ENCODE measurements at places on chromosomes 13 and 19. TPM values are rescaled to one million over a fixed set of nuclear protein-coding genes. Genes with fewer than 3 reads are reported as not detected.
A peak's percentile ranks its signal among the peaks of the same experiment; 100 is the strongest.

The PDX1 gene
- total RNA-seq = 0.54 TPM

The RBM42 gene
- total RNA-seq = 73.5 TPM

The SIGLEC12 gene
- 0.15 TPM for total RNA-seq

The FXYD1 gene
- 8.8 TPM for total RNA-seq

DNA sequence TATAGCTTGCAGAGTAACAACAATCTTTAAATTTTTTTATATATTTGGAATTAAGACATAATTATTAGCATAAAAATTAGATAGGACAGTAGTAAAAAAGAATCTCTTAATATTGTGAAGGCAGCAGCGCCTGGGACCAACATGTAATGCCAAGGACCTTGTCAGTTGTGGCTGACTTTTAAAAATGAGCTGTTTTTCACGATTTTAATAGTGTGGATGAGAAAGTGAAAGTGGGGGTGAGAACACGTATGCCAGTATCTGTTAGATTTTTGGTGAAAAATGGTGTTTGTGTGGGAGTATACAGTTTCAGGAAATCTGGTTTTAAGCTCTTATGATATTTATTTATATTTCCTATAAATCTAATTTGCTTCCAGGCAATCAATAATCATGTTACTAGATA, 125.2 kb downstream of the LMO7 start:
- no peak for DNase-seq

DNA sequence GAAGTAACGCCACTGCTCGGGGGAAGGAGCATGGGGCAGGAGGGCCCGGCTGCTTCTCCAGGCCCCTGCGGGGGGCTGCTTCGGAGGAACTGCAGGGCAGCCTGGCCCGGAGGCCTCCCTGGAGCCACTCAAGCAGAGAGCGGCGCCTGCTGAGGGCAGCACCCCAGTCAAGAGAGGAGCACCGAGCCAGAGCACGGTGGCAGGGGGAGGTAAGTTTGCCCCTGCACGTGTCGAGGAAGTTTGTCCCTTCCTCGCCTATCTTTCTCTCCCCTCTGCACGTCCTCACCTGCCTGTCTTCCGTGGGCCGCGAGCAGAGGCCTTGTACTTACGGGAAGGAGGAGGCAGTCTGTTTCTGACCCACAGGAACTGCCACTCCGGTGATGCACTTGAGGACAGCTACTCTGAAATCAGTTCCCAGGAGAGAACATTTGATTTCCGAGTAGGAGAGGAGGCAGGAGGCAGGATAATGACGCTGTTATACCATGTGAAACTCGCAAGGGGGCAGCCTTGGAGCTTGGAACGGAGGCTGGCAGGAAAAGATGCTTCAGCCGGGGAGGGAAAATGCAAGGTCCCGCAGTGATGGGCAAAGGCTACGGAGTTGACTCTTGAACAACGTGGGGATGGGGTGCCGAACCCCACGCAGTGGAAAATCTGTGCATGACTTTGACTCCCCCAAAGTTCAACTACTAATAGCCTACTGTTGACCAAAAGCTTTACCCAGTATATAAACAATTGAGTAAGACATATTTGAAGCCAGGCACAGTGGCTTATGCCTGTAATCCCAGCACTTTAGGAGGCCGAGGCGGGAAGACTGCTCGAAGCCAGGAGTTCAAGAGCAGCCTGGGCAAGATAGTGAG, 5.0 kb downstream of the FFAR1 start:
- DNase-seq = peak; percentile 74

- DNase-seq = no peak
Observed at GRCh38 chr19:2079076-2079864, 16.9 kb downstream of the MOB3A start.

DNA sequence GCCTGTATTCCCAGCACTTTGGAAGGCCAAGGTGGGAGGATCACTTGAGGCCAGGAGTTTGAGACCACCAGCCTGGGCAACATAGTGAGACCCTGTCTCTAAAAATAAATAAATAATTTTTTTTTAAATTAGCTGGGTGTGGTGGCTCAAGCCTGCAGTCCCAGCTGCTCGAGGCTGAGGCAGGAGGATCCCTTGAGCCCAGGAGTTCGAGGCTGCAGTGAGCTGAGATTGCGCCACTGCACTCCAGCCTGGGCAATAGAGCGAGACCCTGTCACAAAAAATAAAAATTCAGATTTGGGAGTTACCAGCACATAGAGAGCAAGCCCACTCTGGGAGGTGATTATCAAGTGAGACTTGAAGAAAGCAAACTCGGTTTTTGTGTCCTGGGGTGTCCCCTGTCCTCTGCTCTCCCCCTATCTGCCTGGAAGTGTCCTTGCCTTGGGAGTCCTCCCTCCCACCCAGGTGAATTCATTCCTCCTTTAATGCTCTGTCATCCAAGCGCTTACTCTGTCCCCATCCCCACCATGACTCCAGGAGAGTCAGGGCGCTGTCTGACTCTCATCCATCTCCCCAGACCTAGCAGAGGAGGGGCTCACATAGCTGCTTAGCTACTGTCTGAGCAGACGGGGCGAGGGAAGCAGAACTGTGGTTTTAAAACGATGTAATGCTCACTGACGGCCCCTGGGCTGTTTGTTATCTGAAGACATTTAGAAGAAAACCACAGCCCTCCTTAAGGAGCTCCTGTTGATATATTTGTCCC, 146.8 kb downstream of the STK24 start:
- DNase-seq = no peak

- DNase-seq = no peak
Observed at GRCh38 chr19:39983695-39984300, 12.8 kb downstream of the PSMC4 start.

DNA sequence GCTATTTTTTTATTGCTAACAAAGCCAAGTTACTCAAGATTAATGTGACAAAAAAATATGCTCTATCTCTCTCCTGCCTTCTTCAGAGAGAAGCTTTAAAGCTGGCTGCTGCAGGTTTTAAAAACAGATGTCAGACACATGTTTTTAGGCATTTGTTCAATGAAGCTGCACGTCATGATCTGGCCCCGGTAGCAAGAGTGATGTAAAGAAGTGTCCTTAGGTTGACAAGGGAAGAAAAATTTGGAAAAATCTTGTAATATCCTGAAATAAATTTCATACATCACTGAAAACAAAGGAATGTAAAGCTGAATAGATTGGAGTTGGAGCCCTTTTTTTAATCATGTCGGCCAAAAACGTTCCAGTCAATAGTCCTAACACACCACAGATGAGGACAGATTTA, 531.4 kb upstream of the NBEA start:
- no peak for DNase-seq

DNA sequence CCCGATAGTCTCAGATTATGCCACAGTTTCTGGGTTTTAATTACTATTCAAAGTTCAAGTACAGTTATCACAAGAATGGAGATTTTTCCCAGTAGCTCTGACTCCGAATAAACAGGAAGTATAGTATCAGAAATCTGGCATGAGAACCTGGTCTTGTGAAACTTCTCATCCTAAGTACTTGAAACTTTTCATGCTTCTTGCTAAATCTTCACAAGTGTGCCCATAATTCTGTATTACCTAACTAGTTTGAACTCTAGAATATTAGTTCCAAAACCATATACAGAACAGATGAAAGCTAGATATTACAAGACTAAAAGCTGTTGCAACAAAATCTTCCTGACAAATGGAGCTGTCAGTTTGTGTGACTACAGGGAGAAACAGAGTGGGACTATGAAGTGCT, 70.5 kb upstream of the CSNK1A1L start:
- no peak for DNase-seq

DNA sequence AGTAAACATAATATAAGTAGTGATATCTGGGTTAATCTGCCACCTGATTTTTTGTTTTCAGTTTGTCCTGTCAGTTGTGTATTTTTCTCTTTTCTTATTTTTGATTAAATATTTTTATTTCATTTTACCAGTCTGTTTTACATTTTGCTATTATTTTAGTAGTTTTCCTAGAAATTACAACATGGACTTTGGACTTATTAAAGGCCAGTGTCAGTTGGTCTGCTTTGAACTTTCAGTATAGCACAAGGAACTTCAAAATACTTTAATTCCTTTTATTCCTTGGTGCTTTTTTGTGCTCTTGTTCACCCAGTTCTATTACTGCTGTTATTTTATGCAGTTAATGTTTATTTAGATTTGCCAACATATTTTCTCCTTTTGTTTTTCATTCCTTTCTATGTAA, 149.6 kb downstream of the PDS5B start:
- no peak for DNase-seq

DNA sequence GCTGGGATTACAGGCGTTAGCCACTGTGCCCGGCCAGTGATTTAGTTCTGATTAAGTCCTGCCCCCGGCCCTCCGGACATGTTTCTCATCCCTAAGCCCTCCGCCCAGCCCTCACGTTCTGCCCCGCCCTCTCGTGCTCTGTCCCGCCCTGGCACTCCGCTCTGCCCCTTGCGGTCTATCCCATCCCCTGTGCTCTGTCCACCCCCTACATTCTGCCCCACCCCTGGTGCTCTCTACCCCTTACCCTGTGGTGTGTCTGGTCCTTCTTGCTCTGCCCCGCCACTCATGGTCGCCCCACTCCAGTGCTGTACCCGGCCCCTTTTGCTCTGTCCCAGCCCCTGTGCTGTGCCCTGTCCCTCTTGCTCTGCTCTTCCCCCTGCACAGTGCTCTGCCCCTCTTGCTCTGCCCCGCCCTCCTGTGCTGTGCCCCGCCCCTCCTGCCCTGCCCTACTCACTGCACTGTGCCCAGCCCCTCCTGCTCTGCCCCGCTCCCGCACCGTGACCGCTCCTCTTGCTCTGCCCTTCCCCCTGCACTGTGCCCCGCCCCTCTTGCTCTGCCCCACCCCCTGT, 3.0 kb downstream of the GTPBP3 start:
- DNase-seq = peak; percentile 84

- no peak for DNase-seq
Observed at GRCh38 chr13:83692800-83693199, 189.5 kb downstream of the SLITRK1 start.

DNA sequence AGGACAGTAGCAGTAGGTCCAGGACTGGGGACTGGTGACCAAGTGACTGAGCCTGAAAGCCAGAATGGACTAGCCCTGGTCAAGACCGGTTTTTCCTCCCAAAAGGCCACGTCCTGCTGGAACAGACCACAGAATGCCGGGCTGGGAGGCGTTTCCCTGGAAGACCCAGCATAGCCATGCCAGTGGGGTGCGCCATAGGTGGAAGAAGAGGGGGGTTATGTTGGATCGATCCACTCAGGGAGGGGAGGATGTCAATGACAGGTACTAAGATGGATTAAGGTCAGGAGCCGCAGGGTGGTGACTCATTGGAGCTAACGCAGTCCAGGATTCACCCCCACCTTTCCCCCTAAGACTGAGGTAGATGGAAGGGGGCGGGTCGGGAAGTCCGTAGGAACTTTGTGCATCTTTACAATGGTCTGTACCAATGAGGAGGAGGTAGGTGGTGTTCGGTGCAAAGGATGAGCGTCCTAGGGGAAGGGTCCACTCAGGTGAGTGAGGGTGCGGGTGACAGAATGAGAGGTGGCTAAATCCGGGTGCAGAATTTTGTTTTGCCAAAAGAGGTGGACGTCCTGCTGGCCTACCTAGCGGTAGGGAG, 21.0 kb downstream of the VASP start:
- no peak for DNase-seq

DNA sequence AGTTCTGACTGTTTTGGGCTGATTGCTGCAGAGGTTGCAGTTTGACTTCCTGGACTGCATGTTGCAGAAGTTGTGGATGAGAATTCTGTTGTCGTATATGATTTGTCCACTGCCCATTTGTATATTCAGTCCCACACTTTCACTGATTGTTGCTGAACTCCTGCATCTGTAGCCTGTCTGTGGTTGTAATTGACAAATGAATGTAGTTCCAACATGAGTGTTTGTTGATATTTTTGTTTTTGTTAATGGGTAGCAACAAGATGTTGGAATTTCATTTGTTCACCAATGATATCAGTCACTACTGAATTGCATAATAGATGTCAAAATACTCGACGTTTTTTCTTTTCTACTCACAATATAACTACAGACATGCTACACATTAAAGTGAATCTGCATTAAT, 533.9 kb downstream of the DCT start:
- DNase-seq = no peak

- DNase-seq = peak; percentile 87
Observed at GRCh38 chr13:112990783-112991182, 21.8 kb downstream of the MCF2L start.

DNA sequence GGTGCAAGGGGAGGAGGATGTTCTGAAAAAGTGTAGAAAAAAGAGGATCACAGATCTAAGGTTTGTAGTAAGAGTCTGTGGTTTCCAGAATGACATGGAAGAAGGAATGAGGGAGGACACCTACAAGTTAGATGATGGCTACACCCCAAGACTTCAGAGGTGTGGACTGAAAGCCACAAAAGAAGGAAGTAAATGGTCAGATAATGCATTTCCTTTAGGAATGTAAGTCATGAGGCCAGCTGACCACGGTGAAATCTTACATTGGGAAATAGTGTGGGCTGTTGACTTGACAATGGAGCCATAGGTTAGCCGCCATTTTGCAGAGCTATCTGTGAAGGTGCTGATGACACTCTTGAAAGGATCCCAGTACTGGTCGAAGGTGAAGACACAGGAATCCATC, 25.3 kb upstream of the FBXO27 start:
- no peak for DNase-seq

- DNase-seq = peak; percentile 36
Observed at GRCh38 chr19:2983351-2984214, 6.2 kb downstream of the TLE6 start.
